SK-MEL-5 (cell line): ENCODE measurements at places on chromosomes 12 and 14.

- DNase-seq: no peak
Observed at GRCh38 chr14:44444454-44444853, 62.6 kb downstream of the FSCB start.

DNA sequence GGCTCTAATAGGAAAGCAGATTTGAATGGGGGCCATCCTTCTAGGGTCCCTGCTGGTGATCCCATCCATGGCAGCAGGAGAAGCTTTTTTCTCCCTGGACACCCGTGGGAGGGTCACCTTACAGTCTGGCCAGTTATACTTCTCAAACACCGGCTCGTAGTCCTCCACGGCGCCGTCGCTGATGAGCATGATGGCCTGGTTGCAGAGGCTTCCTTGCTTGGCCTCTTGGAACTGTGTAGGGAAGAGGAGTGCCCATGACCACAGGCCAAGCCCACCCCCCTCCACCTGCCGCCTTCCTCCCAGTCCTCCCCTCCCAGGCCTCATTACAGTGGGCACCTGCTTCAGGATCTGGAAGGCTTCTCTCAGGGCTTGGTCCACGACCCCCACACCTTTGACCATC is 33.8 kb downstream of the CACNA2D4 start:
- DNase-seq: no peak

- no peak for DNase-seq
Observed at GRCh38 chr12:116591855-116592637, 32.9 kb downstream of the MAP1LC3B2 start.

DNA sequence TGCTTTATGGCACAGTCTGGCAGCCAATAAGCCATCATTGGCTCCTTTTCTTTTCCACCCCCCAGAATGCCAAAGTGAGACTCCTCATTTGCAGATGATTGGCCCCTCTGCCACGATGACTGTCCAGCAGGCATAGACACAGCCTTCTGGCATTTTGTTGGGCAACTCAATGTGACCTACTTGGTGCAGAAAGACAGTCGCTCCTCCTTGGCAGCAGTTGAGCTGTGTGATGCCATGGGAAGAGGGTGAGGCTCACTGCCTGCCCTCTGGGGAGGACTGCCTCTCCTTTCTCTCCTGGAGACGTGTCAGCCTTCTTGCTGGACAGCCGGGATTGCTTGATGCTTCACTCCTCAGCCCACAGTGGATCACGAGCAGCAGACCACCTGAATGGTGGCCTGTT is 264.9 kb downstream of the C12orf75 start:
- no peak for DNase-seq

- no peak for DNase-seq
Observed at GRCh38 chr12:83659321-83659720, 972.6 kb downstream of the TMTC2 start.

DNA sequence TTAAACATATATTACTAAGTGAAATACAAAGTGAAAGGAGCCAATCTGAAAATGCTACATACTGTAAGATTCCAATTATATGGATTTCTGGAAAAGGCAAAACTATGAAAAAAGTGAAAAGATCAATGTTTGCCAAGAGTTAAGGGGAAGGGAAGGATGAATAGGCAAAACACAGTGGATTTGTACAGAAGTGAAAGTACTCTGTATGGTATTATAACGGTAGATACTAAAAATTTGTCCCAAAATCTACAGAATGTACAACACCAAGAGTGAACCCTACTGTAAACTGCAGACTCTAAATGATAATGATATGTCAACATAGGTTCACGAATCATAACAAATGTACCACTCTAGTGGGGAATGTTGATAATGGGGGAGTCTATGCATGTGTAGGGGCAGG is 17.8 kb downstream of the EEA1 start:
- peak; percentile 20 for DNase-seq

GRCh38 chr12:38954238-38954873 is 49.0 kb upstream of the CPNE8 start:
- no peak for DNase-seq

GRCh38 chr14:36134038-36134437 is 42.5 kb downstream of the PTCSC3 start:
- no peak for DNase-seq

GRCh38 chr14:104843006-104843405 is 22.1 kb upstream of the CEP170B start:
- DNase-seq: no peak

GRCh38 chr12:131355361-131356245 is 355.3 kb upstream of the SFSWAP start:
- DNase-seq: no peak

DNA sequence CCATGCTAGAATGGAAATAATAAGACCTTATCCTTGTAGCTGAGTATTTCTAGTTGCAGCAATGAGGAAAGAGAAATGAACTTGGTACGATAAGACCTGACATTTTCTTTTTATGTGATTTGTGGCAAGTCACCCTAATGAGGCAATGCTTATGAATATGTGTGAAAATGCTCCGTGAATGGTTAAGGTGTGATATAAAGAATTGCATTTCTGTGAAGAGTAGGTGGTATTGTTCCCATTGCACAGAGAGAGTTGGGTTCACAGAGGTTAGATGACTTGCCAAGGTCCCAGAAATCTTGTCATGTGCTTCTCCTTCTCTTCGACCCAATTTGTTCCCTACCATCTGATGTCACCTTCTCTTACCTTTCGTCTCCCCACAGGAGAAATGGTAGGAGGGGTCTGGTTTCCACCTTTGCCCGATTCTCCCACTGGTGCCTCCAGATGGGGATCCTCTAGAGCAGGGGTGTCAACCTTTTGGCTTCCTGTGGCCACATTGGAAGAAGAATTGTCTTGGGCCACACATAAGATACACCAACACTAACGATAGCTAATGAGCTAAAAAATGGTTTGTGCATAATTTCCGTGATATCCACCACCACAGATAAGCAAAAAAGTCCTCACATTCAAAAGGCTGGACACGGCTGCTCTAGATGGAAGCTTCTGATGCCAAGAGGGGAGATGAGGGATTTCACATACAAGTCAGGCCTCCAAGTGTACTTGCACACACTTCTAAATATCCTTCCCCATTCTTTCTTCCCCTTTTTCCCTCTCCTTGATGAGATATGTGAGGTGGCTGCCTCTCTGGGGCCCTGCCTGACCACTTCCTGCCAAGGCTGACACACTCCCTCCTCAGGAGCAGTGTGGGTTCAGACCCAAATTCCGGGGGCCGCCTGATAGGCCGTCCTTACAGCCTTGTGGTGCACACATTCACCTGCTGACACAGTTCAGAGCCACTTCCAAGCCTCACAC is 96.1 kb downstream of the PLXNC1 start:
- DNase-seq: no peak

- DNase-seq: no peak
Observed at GRCh38 chr12:10722502-10722904, 620 bp downstream of the YBX3 start.
